ENCODE measurements at places on chromosomes 2 and 18. TPM values are rescaled to one million over a fixed set of nuclear protein-coding genes. Genes with fewer than 3 reads are reported as not detected.
A peak's percentile ranks its signal among the peaks of the same experiment; 100 is the strongest.

- DNase-seq: no peak
Measured at GRCh38 chr2:127196998-127197397, 23.1 kb downstream of the CYP27C1 start.

DNA sequence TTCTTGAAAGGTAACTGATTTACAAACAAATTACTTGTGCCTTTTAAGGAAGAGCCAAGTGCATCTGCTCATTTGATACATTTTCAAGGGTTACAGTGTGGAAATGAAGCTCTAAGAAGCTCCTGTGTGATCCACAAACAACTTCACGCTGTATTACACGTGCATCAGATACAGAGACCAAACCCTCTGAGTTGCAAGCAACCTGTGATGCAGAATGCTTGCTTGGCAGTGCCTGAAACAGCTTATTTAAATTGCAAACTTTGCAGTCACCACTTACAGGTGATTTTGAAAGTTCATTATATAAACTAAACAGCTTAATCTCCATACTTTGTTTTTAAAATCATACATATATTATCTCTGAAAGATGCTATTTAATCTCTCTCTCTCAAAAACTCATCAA lies 50.1 kb downstream of the ZEB2 start:
- no peak for DNase-seq

DNA sequence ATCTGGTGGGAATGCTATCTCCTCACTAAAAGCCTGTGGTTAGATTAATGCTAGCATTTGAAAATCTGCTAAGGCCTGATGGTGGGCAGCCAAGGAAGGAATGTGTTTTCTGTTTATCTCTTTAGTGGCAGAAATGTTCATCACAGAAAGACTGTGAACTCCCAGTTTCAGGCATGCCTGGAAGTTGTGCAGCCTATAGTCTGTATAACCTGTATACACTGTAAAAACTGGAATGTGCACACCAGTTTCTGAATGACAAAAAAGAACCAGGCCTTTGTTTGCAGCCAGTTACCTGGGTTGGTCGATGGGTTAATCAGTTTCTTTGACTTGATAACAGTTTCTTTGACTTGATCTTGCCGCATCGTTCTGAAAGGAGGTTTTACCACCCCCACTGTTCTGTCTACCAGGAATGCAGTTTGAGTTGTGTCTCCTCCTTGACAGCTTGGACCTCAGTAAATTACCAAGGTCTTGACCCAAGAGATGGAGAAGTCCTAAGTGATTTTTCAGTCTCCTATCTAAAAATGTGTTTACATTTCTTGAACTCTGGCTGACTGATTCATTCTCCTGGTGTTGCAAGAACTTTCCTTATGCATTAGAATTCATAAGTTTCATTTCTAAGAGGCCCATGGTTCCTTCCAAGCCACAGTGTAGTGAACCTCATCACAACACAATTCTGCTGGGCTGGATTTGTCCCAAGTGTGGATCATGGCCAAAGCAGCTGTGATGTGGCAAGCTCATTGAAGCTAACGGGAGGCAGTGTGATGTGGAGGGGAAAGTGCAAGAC lies 62.2 kb downstream of the KIAA2012 start:
- DNase-seq: peak; percentile 93

DNA sequence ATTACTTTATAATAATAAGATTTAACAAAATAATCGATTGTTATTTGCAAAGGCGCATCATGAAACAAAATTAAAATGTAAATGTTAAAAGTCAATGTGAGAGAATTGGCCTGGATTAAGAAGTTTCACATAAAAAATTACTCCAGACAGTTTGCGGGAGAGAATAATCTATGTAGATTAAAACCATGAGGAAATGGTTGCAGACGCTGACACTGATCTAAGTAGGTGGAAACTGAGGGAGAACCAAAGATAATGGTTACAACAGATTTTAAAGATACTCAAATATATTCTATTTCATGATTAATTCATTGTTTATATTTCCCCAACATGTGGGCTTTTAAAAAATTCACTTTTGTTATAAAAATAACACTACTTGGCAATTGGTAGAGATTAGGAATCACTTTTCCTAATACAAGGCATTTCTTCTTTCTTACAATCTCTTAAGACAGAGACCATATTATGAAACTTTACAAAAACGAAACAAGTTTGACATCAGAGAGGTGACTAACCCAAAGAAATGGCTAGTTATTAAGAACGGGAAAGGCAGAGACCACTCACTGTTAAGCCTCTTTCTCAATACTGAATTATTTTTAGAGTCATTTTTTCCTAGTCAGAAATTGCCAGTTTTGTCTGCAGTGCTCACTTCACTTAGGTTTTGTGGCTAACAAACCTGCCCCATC lies 1.6 kb downstream of the KANSL1L start:
- no peak for DNase-seq

Gene OR6B2
- not detected for total RNA-seq
